ENCODE measurements at places on chromosomes 13 and 19. TPM values are rescaled to one million over a fixed set of nuclear protein-coding genes. Genes with fewer than 3 reads are reported as not detected.

Gene POLR1D
- total RNA-seq: 106 TPM

GRCh38 chr19:49793561-49793840 is 19.6 kb downstream of the FUZ start:
- H3K4me1 ChIP-seq: no peaks in the 10 kb centered on the region
- no peaks in the 10 kb centered on the region for H3K27me3 ChIP-seq
- no peak for DNase-seq
- H3K27ac ChIP-seq: no peak overlapping the region
- no peak overlapping the region for H3K4me3 ChIP-seq
- no peaks in the 10 kb centered on the region for H3K36me3 ChIP-seq

DNA sequence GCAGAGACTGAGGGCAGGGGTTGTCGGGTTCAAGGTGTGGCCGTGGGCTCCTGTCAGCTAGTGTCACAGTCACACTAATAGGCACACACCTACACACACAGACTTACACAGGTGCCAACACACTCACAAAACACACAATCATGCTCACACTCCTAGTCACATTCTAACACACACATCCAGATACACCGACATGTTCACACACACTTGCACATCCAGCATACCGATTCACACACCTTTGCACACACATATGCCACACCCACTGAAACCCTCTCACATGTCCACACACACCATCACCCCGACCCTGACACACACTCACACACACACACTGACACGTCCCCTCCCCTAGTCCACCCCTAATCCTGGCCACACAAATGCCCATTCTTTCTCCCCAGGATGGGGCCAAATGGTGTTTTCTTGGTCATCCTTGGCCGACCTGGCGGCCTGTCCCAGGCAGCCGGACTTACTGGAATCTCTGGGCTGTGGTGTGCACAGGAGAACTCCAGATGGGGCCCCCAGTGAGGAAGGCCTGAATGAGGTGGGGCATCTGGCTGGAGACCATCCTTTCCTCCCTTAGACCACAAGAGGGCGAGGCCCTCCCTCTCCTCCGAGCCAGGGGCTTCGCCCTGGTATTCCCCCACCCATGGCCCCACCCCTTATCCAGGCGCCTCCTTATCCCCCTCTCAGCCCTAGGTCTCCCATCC is 19.1 kb upstream of the PNMA8B start:
- no peak overlapping the region for H3K4me3 ChIP-seq
- H3K36me3 ChIP-seq: no peaks in the 10 kb centered on the region
- DNase-seq: peak; percentile 3
- no peak overlapping the region for H3K27ac ChIP-seq

DNA sequence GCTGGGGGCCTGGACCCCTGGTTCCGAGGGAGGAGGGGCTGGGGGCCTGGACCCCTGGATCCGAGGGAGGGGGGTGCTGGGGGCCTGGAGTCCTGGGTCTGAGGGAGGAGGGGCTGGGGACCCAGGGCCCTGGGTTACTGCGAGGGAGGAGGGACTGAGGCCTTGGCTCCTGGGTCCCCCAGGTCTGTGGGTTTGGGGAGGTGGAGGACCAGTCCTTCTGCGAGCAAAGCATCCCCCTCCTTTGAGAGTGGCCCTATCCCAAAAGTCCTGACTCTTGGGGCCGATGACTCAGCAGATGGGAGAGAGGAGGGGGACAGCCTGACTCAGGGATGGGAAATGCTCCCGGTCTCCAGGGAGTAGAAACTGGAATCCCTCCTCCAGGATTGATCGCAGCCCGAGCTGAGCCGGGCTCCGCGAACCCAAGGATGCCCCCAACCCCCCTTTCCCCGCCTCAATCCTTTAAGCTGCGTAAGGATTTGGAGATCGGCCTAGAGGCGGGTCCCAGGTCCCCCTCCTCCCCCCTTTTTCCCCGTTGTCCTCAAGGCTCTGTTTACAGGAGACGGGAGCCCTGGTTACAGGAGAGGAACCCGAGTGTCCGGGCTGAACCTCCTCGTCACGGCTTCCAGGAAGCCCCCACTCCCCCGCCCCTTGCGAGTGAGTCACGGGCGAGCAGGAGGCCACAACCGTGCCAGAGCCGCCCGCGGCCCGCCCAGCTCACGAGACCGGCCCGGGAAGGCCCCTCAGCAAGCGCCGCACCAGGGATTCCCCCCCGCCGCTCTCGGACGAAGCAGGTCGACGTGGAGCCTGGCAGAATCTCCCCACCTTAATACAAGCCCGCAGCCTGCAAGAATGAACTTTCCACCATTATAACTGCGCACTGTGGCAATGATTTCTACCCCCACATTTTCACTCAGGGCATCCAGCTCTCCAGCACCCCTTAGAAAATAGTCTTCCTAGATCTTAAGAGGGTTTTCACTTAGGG is 3.0 kb upstream of the ZFP36 start:
- peak overlapping the region; percentile 49 for H3K4me3 ChIP-seq
- peak overlapping the region; percentile 93 for H3K27ac ChIP-seq
- no peaks in the 10 kb centered on the region for H3K36me3 ChIP-seq
- peak; percentile 96 for DNase-seq

Data from neural progenitor cell (in vitro differentiated cells).